ENCODE measurements at places on chromosomes 3 and 15.

DNA sequence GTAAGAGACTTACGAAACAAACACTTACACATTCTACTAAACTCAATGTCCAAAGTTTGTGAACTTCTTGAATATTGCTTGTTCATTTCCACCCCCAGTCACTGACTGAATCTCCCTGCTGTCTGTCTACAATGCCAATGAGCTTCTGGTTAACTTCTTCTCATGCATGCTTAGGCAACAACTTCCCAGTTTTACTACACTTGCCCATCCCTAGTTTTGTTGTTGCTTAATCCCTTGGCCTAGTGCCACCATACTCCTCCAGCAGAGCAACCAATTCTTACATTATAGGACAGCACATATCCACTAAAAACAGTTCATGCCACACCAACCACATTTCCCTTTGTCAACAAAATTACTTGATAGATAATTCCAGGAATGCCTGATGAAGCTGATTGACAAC, 40.9 kb upstream of the CCR2 start:
- DNase-seq: no peak

- DNase-seq: no peak
Observed at GRCh38 chr15:92806763-92807162, 93.4 kb upstream of the CHD2 start.

- no peak for DNase-seq
Observed at GRCh38 chr3:47877290-47877689, 74.4 kb downstream of the DHX30 start.

- peak; percentile 90 for DNase-seq
Observed at GRCh38 chr15:89383365-89384175, 48.9 kb upstream of the POLG start.

DNA sequence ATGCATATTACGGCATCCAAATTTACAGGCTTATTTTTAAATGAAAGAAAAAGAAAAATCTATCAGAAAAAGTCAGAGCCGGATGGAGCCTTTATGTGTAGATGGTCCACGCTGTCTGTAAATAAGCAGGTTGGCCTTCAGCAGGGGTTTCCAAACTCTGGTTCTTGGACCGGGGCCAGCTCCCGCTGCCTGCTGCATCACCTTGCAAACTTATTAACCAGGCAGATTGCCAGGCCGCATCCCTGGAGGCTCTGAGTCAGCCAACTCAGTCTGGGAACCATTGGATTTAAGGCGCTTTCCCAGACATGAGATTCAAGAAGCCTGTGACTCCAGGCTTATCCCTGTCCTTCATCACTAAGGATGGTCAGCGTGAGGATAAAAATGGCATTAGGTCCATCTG, 212.4 kb downstream of the OPA1 start:
- peak; percentile 99 for DNase-seq

GRCh38 chr3:141994856-141995255, 118.4 kb downstream of the ATP1B3 start:
- DNase-seq: no peak

DNA sequence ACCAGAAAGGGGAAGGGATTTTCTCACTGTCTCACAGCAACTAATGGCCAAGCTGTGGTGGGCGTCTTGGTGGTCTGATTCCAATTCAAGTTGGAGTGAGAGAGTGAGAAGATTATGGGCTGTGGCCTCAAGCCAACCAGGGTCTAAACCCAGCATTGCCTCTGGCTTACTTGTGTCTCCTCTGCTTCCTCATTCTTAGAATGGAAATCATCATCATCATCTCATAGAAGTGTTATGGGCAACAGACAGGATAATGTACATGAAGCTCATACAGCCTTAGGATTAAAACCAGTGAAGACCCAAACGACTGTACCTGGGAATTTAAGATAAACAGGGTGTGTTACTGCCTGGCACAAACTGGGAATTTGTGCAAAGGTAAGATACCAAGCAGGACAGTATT, 29.1 kb upstream of the IREB2 start:
- DNase-seq: no peak

DNA sequence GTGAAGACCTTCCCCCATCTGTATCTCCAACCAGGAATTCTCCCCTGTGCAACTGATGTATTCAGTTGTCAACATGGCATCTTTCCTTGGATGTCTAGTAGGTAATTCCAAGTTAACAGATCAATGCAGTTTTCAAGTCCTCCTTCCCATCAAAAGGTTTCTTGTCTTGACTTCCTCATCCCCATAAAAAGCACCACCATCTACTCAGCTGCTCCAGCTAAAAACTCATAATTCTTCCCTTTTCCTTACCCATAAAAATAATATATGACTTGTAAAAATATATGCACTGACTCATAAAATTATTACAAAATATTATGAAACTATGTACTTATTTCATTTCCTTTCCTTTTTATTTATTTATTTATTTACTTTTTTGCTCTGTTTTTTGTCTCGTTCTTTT, 5.0 kb upstream of the CAND2 start:
- DNase-seq: no peak

DNA sequence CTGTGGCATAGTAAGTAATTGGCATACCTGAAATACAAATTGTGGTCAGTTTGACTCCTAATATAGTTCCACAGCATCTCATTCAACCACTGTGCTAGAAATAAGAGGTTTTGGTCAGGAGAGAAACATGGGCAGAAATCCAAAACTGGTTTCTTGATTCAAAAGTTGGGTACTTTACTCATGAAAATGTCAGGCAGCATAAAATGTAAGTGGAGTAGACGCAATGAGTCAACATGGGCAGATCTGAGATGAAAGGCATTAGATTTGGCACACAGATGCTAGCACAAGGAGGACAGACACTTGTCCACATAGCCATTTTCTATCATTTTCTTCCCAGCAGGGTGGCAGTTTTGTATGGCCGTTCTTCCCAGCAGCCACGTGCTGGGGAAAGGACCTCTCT, 255.8 kb upstream of the CDIN1 start:
- no peak for DNase-seq

- no peak for DNase-seq
Observed at GRCh38 chr3:16741890-16742289, 136.7 kb upstream of the DAZL start.

DNA sequence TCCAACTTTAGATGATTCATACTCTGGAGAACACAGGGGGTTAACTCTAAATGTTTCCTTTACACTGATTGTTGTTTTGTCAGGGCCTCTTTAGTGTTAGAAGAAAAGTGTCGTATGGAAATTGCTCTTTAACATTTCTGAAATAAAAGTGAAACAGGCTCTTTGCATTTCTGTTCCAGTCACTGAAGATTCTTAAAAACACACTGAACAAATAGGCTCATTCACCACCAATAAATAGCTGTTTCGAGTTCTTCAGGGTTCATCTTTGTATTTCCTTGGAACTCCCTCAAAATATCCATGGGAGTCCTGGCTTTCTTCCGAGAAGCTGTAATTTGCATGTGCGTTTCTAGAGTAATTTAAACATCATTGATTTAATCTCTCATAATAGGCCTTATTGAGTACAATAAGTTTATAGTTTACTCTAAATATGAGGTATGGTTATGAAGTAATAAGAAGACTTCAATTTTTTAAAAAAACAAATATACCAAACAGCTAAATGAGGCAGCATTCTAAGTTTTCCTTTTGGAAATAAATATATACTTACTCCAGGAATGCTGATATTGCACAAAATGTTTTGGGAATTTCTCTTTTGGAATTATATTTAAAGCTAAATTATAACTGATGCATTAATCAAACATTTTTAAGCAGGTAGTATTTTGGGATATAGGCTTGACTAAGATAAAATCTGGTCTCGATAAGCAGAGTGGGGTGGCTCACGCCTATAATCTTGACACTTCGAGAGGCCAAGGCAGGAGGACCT, 327.4 kb downstream of the EPHA3 start:
- no peak for DNase-seq

GRCh38 chr15:81011593-81011992, 10.9 kb downstream of the TLNRD1 start:
- no peak for DNase-seq

DNA sequence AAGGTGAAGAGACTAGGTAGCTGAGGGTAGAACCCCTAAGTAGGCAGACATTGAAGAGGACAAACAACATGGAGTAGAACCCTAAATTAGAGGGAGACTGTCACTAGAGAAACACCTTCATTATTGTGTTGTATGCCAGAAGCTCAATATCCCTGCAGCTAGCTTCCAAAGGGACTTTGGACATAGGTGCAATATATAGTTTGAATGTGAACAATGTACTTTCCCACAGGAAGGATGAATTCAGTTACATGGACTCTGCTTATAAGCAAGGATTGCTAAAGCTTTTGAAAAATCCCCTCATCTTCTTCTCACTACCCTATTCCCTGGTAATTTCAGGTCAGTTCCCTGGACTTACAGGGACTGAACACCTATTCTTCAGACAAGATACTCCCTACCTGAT, 288.9 kb downstream of the UBE2E2 start:
- no peak for DNase-seq

GRCh38 chr3:51024765-51025632, 350.3 kb downstream of the DOCK3 start:
- peak; percentile 26 for DNase-seq

GRCh38 chr3:40333416-40333815, 23.9 kb downstream of the EIF1B start:
- DNase-seq: no peak

- DNase-seq: no peak
Observed at GRCh38 chr3:183868796-183869195, 15.9 kb downstream of the PARL start.

DNA sequence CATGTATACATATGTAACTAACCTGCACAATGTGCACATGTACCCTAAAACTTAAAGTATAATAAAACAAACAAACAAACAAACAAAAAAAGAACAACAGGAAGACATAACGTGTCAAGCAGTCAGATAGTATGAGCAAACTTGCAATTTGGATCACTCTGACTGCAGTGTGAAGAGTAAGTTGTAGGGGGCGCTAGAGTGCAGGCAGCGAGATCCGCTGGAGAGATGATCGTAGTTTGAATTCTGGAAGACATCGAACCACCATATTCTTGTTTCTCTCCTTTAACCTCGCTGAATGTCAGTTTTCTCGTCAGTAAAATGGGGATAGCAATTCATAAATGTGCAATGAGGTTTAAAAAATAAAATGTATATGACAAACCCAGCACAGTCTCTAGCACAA, 165.2 kb upstream of the LMCD1 start:
- no peak for DNase-seq
